Immature natural killer cell (primary cell): ENCODE measurements at places on chromosomes 7 and 10.

DNA sequence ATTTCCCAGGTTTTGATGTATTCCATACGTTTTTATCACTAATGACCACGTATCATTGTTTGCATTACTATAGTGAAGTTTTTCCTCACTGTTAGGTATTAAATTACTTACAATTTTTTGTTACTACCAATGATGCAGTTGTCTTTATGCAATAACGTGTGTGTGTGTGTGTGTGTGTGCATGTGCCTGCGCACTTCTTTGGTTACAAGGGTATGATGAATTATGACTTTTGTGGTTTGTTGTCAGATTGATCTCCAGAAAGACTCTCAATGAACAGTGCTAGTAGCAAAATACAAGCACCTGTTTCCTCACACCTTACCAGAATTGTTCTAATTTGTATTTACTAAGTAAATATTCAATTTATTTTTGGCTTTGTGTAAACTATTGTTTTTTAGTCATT is 51.5 kb downstream of the MCMBP start:
- DNase-seq: no peak

DNA sequence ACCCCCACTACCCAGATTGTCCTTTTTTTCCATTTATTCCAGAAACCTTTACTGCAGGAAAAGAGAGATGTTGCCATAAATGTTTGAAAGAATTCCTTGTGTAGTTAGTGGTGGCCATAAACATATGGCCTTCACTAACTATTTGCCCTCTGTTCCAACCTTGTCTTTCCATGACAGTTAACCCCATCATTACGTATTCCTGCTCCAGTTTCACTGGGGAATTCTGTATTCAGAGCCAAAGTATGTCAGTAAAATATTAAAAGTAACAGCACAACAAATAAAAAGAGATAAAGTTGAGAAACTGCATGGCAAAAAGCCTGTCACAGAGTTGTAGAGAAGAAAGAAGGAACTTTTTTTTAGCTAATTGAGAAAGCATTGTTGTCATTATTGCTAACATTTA is 261.3 kb downstream of the BICC1 start:
- DNase-seq: no peak

DNA sequence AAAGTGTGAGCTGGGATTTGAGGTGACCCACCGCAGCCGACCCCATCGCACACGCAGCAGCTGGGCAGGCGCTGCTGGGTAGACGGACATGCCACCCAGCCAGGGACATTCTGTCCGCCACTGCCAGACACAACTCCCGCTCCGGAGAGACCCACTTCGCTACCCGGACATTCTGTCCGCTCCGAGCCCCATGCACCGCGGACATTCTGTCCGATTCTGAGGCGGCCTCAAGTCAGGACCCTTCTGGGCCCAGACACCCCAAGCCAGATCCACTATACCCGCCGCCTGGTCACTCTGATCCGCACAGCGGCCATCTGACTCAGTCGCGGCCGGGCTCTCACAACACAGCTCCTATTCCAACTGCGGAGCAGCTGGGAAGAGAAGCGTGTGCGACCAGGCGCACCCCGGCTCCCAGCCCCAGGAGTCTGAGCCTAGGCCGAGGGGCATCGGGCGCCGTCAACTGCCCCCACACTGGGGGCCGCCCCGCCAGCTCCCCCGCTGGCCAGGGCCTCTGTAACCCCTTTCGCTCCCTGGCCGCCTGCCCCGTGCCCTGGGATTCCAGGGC is 763 bp downstream of the PITX3 start:
- no peak for DNase-seq

- no peak for DNase-seq
Observed at GRCh38 chr7:5083311-5083711, 37.7 kb downstream of the RBAK start.

DNA sequence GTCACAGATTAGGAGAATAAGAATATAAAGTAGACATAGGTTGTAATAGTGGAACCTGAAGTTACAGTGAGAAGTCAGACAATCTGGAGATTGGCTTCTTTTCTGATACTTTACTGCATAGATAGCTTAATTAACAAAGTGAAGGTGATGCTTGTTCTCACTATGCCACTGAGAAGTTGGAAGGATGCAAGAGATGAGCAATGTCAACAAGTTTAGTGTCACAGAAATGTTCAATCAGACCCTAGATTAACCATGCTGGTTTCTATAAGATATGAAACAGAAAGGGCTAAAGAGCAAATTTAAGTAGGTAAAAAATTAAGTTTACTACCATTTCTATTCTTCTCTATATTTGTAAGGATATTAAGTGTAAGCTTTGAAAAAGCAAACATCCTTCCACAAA is 838.6 kb upstream of the SORCS1 start:
- no peak for DNase-seq

GRCh38 chr7:134785842-134786241 is 6.4 kb downstream of the CALD1 start:
- no peak for DNase-seq

DNA sequence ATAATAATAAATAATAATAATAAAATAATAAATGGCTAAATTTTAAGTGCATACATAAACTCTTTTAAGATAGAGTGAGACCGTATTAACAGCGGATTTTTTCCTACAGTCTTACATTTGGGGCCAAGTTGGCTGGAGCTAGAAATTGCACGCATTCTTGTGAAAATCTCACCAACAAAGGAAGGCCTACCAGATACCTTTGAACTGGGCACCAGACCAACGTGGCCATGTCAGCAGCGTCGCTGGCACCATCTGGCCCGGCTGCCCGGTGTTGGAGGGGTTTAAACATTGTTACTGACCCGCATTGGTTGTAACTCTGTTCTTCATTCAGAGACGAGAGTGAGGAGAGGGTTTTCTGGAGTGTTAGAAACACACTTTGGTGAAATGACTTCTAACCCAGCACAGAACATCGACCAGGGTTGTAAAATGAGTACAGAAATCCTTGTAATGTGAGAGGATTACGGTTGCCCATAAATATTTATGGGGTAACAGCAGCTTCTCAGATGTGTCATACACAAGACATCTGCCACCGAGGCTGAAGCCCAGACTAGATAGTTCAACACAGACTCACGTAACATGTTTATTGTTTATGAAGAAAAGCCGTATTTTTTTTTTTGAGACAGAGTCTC is 34.6 kb upstream of the UNCX start:
- no peak for DNase-seq

- DNase-seq: no peak
Observed at GRCh38 chr7:150780292-150780691, 19.9 kb downstream of the TMEM176B start.

DNA sequence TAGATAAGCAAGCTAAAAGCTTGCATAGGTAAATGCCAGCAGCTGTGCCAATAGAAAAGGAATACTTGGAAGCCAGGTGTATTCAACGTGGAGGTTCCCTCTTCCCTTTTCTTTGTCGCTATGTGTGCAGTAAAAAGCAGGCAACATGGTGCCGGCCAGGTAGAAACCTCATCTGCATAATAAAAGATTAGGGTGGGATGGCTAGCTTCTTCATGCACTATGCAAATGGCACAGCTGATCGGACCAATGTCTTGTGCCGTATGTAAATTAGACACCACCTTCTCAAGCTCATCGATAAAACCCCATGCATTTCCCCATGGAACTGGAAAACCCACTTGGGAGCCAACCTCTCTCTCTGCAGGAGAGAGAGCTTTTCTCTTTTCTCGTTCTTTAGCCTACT is 150.9 kb upstream of the FOXK1 start:
- DNase-seq: no peak

DNA sequence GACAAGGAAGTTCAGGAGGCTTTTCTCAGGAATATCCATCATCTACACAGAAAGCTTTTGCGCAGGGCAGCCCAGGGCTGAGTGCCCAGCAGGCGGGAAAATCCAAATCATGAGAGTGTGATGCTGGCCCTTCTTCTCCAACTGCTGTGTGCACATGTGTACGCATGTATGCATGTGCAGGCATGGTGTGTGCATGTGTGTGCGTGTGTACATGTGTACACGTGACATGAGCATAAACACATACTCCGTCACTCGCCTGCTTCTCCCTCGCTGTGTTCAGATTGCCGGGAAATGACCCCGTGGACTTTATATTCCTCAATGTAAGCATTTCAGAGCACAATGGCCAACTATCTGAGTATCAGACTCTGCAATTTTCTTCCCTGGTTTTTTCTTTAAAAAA is 85.1 kb downstream of the PRPF18 start:
- DNase-seq: no peak

DNA sequence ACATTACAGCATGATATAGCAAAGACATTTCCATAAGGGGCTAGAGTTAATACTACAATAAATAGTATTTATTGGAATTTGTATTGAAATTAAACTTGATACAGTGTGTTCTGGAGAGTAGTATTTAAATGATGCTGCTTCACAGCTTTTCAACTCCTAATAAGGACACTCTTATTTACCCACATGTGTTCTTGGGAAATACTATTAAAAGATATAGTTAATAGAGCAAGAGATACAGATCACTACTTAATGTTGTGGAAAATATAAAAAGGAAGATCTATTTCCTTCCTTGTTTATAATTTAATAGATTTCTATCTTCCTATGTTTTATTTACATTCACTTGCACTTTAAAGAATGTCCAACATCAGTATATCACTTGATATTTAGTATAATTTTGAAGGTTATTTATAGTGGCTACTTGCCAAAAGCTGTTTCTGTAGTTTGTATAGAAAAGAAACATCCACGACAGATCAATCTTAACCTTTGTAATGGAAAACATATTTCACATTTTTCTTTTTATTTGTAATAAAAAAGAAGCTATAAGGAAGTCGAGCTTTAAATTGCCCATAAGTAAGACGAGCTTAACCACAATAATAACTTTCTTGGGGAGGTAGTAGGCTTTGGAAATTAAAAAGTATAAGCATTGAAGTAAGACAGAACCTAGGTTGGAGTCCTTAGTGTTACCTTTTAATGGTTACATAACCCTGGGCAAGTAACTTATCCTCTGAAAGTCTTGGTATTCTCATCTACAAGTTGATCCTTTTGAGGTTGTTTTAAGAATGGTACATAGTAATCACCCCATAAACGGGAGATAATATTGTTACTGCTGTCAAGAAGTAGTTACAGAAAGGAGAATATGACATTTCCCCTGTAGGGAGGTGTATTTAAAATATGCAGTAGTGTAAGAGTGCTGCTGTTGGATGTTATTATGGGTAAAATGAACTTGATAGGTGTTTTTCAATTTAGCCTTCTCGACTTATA is 32.8 kb downstream of the CPED1 start:
- DNase-seq: no peak

DNA sequence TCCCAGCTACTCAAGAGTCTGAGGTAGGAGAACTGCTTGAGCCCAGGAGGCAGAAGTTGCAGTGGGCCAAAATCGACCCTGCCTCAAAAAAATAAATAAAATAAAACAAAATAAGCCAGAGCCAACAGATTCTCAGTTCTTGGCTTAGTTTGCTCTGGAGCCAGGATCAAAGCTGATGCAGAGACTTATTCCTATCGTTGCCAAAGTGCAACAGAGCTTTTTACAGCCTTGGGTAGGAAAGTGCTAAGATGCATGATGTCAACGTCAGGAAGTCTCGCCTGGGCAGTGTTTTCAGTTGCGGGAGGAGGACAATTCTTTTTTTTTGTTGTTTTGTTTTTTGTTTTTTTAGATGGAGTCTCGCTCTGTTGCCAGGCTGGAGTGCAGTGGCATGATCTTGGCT is 43.8 kb upstream of the CYTH3 start:
- no peak for DNase-seq

DNA sequence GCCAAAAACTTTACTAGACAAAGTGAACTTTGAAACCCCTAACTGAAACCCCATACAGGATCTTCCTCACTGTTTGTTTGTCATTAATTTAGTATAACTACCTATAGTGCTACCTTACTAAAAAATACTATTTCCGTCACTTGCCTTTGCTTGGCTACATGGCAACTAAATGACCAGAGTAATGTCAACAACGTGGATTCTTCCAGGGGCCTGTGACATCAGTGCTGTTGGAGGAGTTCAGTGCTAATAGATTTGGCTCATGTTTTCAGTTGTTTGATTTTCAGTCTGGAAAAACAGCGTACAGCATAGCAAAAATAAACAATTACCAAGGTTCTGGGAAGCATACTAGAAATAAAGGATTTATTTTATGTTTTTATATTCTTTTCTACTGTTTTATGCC is 3.0 kb upstream of the ASB15 start:
- DNase-seq: no peak

DNA sequence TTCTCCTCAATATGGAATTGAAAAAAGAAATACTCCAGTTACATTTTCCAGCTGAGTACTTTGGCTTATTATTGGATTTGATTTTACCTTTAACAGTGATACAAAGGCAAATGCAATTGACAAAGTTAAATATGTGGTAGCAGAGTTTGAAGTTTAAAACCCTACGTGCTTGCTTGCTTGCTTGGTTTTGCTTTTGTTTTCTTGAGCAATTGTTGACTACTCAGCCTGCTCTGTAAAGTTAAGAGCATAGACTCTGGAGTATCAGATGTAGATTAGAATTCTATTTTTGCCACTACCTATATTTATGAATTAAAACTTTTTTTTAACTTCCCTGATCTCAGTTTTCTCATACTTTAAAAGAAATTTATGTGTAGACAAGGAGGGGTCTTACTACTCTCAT is 51.4 kb downstream of the PCDH15 start:
- no peak for DNase-seq

DNA sequence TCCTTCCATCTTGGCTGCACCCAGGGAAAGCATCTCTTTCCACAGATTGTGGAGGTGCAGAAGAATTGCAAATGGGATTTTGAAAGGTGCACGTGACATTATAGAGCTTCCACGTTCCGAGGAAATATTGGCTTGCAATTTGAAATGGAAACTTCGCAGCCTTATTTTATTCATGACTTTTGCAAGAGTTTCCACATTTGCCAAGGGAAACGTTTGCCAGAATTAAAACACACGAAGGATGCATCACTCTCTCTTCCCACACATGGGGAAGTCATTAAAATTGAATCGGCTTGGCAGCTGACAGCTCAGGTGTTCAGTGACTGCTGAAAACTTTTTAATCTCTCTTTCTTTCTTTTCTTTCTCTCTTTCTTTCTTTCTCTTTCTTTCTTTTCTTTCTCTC is 475.4 kb upstream of the IGFBP3 start:
- no peak for DNase-seq

DNA sequence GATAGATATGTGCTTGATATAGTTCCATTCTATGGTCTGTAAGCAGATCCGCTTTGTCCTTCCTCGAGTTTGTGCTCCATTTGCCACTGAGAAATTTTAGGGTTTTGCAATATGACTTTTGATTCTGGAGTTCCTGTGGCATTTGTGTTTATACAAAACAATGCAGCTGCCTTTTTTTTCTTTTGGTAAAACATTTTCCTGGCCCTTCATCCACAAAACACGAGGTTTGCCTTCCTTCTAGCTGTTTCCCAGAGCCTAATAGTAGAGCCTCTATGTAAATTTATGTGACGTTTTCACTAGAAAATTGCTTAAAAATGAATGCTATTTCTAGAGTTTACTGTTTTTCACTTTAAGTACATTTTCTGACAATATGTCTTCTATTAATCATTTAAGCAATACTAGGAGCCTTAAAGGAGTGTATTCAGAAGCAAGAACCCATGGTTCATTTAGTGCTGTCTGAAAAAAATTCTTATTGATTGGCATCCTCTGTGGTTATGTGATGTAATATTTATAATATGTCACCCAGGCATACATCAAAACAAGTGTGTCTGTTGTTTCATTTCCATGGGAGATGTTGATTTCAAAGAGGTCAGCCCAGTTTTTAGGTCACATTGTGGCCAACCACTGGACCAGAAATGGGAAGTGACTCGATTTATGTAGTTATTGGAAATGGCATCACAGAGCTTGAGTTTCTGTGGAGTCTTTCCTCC is 618.3 kb downstream of the LRMDA start:
- no peak for DNase-seq
